CD4-positive, alpha-beta T cell (primary cell): ENCODE measurements at places on chromosomes 7 and 10.

- DNase-seq, result no peak
Observed at GRCh38 chr7:128783143-128783861, 7.7 kb upstream of the OPN1SW start.

GRCh38 chr10:71613261-71613777, 106.3 kb downstream of the C10orf105 start:
- DNase-seq, result no peak

GRCh38 chr10:96646751-96647166, 59.9 kb upstream of the TM9SF3 start:
- DNase-seq, result no peak

- no peak for DNase-seq
Observed at GRCh38 chr7:71485586-71485985, 353.6 kb downstream of the GALNT17 start.

DNA sequence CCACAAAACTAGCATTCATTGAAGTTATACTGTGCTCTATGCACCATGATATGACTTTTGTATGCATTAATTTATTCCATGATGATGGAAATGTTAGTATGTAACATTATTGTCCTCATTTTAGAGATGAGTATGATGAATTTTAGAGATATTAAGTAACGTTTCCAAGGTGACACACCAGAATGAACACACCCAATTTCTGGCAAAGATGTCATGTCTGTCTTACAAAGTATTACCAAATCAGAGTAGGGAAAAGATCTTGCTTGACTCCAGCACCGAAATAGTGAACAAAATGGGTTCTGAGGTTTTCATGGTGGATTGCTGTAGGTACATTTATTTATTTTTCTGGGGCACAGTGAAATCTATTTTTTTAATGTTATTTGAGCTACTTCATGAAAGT, 33.8 kb upstream of the COL1A2 start:
- no peak for DNase-seq

- DNase-seq, result no peak
Observed at GRCh38 chr7:149423449-149424110, 37.3 kb downstream of the ZNF777 start.

- DNase-seq, result no peak
Observed at GRCh38 chr7:20438248-20438647, 107.5 kb downstream of the ITGB8 start.

GRCh38 chr7:123712619-123713018, 36.2 kb downstream of the WASL start:
- no peak for DNase-seq

GRCh38 chr10:112148331-112148730, 35.2 kb downstream of the GPAM start:
- no peak for DNase-seq

DNA sequence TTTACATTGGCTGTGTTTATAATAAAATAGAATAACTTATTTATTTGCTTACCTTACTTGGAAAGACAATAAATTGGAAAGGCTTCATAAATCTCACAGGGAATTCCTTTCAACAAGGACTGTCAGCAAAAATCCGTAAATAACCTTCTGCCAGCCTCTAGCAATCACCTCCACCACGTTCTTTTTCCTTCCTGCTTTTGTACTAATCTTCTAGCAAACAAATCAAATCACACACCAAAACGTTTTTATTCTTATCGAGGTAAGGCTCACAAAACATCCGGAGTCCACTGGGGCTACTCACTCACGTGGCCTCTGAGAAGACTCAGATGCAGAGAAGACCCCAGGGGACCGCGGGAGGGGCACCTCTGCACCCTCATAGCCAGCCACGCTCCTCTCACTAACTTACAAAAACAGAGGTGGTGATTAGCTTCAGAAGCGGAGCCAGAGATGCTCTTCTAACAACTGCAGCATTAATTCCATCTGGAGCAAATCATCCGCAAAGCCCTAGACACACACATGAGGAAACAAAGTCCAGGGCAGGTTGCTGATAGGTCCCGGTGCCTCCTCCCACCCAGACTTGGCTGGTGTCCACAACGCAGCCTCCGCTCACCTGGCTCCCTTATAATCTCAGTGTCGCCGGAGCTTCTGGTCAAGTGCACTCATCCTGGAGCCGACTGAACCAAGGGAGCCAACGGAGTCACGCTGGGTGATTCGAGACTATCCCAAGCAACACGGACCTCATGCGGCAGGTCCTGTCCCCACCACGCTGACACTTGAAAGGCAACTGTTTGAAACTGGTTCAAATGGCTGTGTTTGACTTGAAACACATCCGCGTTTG, 22.5 kb downstream of the CTBP2 start:
- DNase-seq, result no peak

DNA sequence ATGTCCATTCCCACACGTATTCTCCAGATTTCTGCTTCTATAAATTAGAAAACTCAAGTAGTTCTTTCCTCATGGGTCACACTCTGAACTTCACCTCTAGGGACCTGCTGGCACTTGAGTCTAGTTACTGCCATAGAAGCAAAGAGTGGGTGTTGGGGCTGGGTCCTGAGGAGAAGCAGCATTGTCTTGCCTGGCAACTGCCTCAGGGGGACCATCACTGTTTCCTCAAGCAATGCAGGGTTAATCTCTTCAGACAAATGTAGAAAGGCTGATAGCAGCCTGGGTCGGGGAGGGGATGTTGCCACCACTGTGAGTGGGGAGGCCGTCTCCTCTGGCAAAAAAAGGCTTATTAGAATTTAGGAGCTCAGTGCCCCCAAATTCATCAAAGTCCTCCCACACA, 20.2 kb upstream of the PAPSS2 start:
- no peak for DNase-seq

DNA sequence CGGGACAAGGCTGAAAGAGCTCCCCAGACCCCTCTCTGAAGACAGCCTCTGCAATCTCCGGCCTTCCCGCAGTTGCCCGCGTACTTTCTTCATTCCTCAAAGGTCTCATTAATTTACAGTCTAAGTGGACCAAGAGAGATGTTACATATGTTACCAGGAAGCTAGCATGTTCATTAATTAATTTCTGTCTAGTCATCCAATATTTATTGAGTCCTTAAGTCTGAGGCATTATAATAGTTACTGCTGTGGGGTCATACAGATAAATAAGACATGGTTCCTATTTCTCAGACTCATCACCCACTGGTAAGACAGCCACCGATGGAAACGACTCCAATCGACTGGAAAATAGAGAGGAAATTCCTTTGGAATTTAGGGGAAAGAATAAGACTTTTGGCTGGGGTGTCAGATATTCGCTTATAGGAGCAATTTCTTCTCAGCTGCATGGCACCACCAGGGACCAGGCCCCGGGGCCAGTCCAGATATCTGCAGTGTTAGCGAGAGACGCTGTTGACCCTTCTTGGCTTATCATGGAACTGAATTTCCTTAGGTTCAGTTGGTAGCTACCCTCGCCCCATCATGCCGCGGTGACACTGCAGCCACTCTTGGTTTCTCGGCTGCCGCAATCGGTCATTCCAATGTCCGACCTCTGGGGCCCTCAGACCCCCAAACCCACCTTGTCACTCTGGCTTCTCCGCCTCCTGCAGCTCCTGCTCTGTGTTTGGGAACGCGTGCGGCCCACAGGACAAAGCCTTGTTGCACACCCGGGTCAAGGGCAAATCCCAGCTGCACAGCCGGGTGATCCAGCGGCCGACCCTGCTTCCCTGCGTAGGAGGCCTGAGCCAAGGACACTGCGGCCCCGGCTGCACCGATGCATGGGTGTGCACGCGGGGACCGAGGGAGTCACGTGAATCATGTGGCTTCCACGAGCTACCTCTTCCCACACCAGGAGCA, 383.2 kb downstream of the DNAJB6 start:
- DNase-seq, result no peak

GRCh38 chr10:73761781-73762180, 17.6 kb downstream of the SEC24C start:
- DNase-seq, result no peak

DNA sequence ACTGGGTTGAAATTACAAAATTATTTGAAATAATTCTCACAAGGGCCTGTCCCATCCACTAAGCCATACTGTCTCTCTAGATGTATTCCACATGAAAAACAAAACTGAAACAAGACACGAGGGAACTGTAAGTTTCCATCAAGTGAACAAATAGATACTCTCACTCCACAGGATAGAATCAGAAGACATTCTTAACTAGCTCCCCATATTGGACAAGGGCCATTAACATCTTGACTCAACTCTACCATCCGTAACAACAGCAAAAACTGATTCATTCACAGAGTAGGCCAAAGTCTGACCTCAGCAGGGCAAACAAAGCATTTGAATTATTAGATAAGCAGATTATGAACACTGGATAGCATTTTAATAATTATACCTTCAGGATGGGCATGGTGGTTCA, 29.1 kb downstream of the UBE2H start:
- no peak for DNase-seq

DNA sequence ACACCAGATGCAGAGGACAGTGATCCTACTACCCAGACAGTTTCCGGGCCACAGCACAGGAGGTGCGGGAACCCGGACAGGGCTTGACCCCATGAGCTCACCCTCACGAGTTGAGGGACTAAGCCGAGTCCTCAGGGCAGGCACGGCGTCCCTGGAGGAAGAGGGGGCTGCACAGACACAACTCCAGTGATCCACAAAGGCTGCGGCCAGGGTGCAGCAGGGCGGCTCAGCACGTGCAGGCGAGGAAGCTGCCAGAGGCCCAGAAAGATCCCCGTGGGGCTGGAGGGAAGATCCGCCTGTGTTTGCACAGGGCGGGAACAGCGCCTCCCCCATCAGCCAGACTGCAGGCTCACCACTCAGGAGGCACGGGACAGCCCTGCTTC, 45.9 kb upstream of the TMEM72 start:
- DNase-seq, result no peak

- no peak for DNase-seq
Observed at GRCh38 chr7:76262683-76263402, 39.6 kb upstream of the HSPB1 start.

GRCh38 chr10:34957531-34957930, 132.6 kb downstream of the CUL2 start:
- no peak for DNase-seq
